ENCODE measurements at places on chromosomes 4 and X. TPM values are rescaled to one million over a fixed set of nuclear protein-coding genes. Genes with fewer than 3 reads are reported as not detected.

GRCh38 chr4:105633241-105633640 is 75.2 kb downstream of the INTS12 start:
- H3K4me3 ChIP-seq, result no peak overlapping the region
- no peak for DNase-seq
- H3K27ac ChIP-seq, result no peak overlapping the region
- no peaks in the 10 kb centered on the region for H3K27me3 ChIP-seq
- H3K36me3 ChIP-seq, result no peaks in the 10 kb centered on the region
- peaks cover 30% of the 10 kb centered on the region for H3K4me1 ChIP-seq

DNA sequence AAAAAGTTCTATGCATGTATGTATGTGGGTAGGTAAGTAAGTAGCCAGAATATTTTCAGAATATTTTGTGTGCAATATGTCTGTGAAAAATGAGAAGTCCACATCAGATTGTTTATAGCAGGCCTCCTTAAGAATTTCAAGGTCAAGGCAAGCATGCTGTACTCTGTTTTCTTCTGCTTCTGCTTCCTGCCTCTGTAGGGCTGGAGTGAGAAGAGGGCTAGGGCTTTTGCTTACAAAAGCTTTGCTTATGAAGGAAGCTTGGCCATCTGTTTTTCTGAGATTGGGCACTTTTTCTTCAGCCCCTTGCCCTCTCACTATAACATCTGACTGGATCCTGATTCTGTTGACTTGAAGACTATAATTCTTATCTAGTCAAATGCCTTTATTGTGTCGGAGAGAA is 150.4 kb downstream of the EMCN start:
- no peak for DNase-seq
- no peak overlapping the region for H3K4me3 ChIP-seq
- H3K27me3 ChIP-seq, result no peaks in the 10 kb centered on the region
- no peaks in the 10 kb centered on the region for H3K4me1 ChIP-seq
- H3K27ac ChIP-seq, result no peak overlapping the region

GRCh38 chr4:156242390-156242789 is 288.7 kb upstream of the CTSO start:
- H3K27ac ChIP-seq, result no peak overlapping the region
- no peaks in the 10 kb centered on the region for H3K4me1 ChIP-seq

GRCh38 chrX:1223242-1223600 is 10.8 kb upstream of the CRLF2 start:
- H3K36me3 ChIP-seq, result no peaks in the 10 kb centered on the region
- DNase-seq, result no peak
- no peak overlapping the region for H3K27ac ChIP-seq
- no peak overlapping the region for H3K4me3 ChIP-seq

GRCh38 chr4:57154191-57154590 is 44.0 kb upstream of the IGFBP7 start:
- H3K36me3 ChIP-seq, result no peaks in the 10 kb centered on the region
- peak; percentile 27 for DNase-seq
- H3K4me3 ChIP-seq, result no peak overlapping the region
- no peak overlapping the region for H3K27ac ChIP-seq

DNA sequence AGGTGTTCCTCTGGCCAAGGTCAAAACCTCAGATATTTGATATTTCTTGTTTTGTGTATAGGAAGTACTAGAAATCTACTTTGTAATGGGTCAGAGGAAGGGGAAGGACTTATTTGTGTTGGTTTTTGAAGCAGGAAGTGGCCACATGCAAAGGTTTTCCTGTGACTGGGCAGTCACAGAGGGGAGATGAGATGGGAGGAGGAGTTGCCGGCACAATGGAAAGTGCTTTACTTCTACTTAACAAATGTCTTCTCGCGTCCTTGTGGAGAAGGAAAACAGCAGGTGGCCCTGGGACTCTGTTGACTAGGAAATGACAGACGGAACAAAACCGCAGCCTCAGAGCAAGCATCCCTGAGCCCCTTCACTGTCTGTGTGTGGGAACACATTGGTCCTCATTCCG is 46.6 kb downstream of the SHROOM2 start:
- no peaks in the 10 kb centered on the region for H3K4me1 ChIP-seq
- no peaks in the 10 kb centered on the region for H3K27me3 ChIP-seq
- H3K27ac ChIP-seq, result no peak overlapping the region
- DNase-seq, result peak; percentile 28
- no peak overlapping the region for H3K4me3 ChIP-seq

DNA sequence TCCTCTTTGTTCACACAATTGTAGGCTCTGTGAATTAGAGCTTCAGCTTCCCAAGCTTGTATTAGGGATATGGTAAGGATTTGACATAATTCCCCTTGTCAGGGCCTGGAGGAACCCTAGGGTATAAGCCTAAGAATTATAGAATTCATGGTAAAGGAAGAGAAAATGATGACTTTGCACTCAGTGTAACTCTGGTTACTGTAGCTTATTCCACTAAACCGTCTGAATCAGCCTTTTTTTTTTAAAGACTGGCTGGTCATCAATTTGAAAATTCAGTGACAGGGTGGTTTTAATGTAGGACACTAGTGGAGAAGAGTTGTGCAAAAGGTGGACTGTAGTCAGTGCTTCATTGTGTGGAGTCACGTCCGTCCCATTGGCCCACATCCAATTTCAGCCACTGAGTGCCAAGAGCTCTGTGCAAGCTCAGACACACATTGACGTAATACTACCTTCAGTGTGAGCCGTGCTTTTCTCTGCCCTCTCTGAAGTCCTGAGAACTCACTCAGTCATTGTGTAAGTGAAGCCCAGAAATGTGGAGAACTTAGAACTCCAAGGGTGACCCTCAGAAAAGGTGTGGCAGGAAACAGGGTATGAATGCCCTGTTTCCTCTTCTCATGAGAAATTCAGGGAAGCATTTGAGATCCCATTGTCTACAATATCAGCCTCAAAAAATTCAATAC is 449.8 kb downstream of the C4orf33 start:
- no peaks in the 10 kb centered on the region for H3K27me3 ChIP-seq
- no peak overlapping the region for H3K4me3 ChIP-seq
- no peaks in the 10 kb centered on the region for H3K36me3 ChIP-seq
- no peak overlapping the region for H3K27ac ChIP-seq
- peak; percentile 4 for DNase-seq

SYTL5 gene
- total RNA-seq, result 17.2 TPM

All from A673 (cell line).